Hippocampal formation (tissue), 2 donors: ENCODE measurements at places on chromosomes 5 and 9.

DNA sequence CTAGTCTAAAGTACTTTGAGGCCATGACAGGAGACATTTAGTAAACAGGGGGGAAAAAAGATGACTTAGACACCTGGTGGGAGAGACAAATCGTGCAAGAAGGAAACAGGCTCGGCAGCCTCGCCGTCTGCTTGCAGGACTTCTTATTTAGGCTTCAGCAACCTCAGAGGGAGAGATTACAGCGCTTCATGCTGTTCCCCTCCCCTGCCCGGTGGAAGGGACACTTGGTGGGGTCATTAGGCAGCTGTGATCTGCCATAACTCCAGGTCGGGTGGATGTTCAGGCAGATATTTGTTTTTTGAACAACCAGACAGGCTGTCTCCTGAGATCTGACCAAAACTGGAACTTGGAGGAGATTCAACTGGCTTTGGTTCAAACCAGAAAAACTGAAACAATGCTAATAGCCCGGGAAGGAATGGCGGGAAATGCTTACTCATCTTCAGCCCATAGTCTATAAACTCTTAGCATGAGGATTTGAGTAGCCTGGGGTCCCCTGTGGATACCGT is 38.1 kb upstream of the CD180 start:
- DNase-seq, result no peak

GRCh38 chr5:1138445-1139245 is 26.8 kb upstream of the SLC12A7 start:
- DNase-seq, result no peak

DNA sequence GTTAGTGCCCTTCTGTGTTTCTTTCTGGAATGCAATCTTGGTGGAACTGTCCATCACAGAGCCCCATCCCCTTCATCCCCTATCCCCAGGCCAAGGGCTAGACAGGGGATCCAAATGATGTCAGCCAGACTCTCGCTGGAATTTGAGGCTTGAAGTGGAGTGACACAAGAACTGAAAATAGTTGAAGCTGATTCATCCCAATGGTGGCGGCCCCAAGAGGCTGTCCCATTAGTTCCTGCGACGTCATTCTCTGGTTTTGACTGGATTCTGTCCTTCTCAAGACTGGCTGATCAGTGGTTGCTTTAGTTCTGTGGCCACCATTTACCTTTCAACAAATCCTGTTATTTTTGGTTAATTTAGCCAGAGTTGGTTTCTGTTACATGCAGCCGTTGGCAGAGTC is 59.9 kb downstream of the SUB1 start:
- no peak for DNase-seq

GRCh38 chr9:134693011-134693410 is 51.4 kb downstream of the COL5A1 start:
- DNase-seq, result no peak

DNA sequence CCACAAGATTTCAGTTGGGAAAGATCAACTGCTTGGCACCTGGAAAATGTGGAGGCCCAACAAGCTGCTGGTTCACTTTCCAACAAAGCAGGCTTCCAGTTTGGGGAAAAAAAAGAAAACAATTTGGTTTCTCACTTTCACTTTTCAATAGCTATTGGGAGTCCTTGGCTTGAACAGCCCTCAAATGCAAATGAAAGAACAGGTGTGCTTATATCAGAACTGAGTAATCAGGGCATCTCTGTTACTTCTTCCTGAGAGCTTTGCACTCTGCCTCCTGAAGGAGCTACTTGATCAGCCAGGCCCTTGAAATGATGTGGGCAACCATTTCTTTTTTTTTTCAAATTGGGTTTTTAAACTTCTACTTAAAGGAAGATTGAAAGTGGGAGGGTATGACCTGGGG is 73.5 kb downstream of the MFAP3 start:
- DNase-seq, result no peak

- no peak for DNase-seq
Measured at GRCh38 chr9:37555786-37556185, 20.4 kb downstream of the FBXO10 start.

DNA sequence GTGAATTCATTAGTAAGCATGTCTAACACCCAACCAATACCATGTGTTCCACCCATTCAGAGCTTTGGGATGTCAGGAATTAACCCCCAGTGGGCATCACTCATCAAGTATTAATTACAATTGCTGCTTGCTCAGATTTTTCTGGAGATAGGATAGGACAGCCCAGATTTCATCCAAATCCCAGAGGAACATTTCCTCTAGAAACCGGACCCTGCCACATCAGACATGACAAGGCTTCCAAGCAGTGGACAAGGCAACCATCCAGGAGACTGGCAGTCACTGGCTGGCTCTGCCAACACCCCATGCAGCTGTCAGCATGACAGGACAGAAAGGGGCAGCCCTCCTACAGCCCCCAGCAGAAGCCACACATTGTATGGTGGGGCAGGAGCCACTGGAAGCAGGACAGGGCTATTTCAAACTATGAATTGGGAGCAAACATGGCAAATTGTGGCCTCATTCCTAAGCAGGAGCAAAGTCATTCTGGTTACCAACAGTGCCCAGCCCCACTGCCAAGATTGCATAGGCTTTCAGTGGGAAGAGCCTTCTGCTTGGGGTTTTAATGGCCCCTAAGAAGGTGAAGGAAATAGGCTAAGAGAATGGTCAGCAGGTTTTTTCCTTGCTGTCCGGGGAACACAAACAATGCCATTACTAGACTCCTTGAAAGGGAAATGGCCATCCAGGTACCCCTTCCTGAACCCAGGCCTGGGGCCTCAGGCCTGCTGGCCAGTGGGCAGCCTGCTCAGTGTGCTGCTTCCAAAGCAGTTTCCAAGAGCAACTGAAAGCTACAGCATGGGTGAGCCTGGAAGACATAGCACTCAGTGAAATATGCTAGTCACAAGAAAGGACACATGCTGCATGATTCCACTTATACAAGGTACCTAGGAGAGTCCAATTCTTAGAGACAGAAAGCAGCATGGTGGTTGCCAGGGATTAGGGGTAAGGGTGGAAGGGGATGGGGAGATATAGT is 294.7 kb upstream of the SLC30A5 start:
- no peak for DNase-seq

DNA sequence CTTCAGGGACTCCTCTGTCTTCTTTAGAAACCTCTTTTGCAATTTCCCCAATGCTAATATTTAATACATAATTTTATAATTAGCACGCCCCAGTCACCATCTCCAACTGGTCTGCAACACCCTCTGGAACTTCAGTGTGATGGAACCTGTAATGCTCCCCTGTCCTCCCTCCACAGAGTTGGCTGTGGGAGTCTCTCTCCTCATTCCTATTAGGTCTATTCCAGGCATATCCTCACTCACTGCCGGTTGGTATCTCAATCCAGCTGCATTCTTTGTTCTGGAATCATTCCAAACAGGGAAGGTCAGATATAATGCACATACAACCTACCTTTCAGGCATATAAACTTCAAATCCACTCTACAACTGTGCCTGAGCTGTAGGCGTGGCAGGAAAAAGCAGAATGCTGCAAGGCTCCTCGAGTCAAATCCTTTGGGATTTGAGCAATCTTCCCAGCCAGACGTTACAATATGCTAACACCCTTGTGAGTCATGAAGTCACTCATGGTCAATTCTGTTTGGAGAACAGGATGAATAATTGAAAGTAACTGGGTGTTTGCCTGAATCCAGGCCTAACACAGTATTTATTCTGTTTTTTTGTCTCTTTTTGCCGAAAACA is 293.8 kb downstream of the CWC27 start:
- no peak for DNase-seq

DNA sequence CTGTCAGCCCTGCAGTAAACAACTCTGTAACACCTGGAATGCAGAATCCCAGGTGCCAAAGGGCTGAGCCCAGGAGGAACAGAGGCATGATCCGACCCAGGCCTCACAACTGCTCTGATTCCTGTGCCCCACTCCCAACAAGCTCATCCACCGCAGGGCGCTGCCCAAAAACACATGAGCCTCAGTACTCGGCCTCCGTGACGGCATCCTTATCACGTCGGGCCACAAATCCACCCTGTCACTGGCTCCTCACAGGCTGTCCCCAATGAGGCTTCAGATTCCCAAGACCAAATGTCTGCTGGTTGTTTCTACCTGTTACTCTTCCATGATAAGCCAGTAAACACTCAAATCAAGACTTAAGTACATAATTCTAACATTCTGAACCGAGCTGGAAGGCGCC is 15.2 kb downstream of the QSOX2 start:
- no peak for DNase-seq

- no peak for DNase-seq
Measured at GRCh38 chr5:1923766-1924165, 41.0 kb upstream of the IRX4 start.

DNA sequence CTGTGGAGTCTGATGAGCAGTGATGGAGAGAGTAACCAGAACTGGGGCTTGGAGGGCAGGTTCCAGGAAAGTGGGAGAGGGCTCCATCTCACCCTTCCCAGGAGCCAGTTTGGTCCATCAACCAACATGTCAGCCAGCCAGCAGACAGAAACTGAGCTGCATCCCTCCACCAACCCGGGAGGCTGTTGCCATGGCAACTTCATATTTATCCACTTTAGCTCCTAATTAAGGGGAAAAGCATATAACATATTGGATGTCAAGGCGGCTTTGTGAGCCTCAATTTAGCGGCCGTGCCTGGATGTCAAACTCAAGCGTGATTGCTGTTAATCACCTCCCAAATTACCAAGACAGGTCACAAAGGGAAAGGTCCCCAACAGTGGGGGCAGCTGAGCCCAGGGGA is 81.5 kb upstream of the ARAP3 start:
- no peak for DNase-seq

DNA sequence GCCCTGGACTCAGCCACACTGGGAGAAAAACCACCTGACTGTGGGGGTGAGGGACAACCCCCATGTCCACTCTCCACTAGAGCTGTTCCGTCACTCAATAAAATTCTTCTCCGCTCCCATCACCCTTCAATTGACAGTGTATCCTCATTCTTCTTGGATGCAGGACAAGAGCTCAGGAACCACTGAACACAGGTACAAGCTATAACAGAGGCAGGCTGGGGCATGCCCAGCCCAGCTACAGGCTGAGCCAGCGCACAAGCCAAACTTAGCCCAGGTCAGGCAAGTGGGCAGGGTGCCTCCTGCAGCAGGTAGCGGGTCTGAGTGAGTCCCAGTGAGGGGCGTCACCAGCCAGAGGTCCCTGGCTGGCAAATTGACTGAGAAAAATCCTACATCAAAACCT is 183.4 kb downstream of the HINT1 start:
- DNase-seq, result no peak

DNA sequence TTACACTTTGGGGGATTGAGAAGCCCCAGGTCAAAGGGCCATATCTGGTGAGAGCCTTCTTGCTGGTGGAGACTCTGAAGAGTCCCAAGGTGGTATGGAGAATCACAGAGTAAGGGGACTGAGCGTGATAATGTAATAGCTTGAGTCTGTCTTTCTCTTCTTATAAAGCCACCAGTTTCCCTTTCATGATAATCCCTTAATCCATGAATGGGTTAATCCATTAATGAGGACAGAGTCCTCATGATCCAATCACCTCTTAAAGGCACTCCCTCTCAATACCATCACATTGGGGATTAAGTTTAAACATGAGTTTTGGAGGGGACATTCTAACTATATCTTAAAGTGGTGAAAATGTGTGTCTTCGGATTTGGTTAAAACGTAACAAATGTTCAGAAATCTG is 21.5 kb downstream of the WDR36 start:
- no peak for DNase-seq

GRCh38 chr9:131020388-131020787 is 11.4 kb downstream of the LAMC3 start:
- no peak for DNase-seq
